ENCODE measurements at places on chromosomes 7 and 10.

DNA sequence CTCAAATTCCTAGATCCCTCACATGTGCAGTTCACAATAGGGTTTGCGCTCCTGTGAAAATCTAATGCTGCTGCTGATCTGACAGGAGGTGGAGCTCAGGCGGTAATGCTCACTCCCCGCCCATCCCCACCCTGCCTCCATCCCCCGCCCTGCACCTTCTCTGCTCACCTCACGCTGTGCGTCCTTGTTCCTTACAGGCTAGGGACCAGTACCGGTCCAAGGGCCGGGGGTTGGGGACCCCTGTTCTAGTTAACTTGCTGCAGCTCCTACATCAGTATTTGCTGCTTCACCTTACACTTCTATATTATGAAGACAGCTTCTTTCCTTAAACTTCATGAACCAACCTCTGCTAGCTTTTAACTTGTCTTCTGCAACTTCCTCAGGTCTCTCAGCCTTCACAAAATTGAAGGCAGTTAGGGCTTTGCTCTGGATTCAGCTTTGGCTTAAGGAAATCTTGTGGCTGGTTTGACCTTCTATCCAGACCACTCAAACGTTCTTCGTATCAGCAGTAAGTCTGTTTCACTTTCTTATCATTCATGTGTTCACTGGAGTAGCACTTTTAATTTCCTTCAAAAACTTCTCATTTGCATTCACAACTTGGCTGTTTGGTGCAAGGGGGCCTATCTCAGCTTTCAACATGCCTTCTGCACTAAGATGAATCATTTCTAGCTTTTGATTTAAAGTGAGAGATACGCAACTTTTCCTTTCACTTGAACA, 1.7 kb upstream of the TNKS2 start:
- no peak for DNase-seq

DNA sequence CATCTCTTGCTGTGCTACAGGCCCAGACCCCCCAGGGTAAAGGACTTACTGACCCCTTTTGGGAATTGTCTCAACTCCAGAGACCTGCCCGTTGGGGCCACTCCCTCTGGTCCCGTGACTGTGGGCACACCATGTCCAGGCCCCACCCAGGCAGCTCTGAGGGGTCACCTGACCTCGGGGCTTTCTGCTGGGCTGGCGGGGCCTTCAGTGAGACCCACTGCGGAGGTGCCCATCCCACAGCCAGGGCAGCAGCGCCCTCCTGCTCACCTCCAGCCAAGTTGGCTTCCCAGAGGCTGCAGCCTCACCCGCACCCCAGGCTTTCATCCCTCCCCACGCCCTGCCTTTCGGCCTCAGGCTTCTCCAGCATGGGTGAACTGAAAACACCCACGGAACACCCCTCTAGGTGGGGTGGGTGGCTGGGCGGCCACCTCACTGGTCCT, 147.2 kb downstream of the DNAJB6 start:
- DNase-seq = no peak

- DNase-seq = no peak
These were observed 399.7 kb downstream of the CDC14C start for GRCh38 chr7:49324040-49324439.

DNA sequence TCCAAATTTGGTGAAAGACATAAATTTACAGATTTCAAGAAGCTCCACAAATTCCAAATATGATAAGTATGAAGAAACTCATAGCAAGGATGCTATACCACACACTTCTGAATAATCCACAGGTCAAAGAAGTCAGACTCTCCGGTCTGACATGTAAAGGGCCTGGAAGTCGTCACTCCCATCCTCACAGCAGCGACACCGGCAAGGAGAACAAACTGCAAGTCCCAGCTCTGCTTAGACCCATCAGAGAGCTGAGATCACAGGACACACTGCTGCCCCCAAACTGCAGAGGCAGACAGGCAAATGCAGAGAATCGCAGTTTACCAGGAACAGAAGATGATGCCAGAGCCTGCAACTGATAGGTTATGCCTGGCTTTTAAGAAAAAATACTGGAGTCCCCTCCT, 62.0 kb downstream of the AMZ1 start:
- no peak for DNase-seq

GRCh38 chr7:156203923-156204322, 391.7 kb upstream of the SHH start:
- DNase-seq = no peak
